Heart right ventricle (tissue), 16 donors: ENCODE measurements at places on chromosomes 3 and 15.

DNA sequence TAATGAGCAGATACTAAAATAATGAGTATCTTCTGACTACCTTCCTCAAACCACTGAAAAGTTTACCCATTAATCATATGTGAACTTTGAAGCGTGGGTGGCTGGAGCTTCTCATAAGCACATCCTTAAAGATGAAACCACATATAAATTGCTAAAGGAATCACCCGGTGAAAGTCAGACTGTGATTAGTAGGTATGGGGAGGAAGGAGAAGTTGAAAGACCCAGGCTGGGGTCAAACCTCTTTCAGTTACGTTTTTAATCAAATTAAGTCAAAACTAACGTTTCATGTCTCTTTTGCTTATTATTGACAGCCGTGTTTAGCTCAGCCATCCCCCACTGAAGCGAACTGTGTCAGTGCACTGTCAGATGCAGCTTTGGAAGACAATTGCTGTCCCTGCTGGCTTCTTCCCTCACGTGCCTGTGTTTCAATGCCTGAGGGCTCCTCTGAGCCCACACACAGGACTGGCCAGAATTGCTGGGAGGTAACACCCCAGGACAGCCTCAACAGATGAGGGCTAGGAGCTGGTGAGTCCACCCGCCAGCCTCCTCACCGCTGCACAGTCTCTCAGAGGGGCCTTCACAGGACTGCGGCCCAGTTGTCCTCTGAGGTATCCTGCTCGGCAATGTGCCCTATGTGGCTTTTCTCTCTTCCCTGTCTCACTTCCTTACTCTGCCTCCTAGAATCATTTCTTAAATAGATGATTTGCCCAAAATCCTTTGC, 29.3 kb upstream of the SH3BP5 start:
- DNase-seq: no peak
- peaks cover 18% of the 10 kb centered on the region for H3K4me1 ChIP-seq
- H3K27ac ChIP-seq: no peak overlapping the region
- no peaks in the 10 kb centered on the region for H3K36me3 ChIP-seq
- H3K4me3 ChIP-seq: no peak overlapping the region
- H3K27me3 ChIP-seq: no peaks in the 10 kb centered on the region

- H3K27me3 ChIP-seq: no peaks in the 10 kb centered on the region
- peaks cover 20% of the 10 kb centered on the region for H3K4me1 ChIP-seq
- H3K27ac ChIP-seq: no peak overlapping the region
- H3K36me3 ChIP-seq: no peaks in the 10 kb centered on the region
Observed at GRCh38 chr3:43166406-43166805, 60.5 kb upstream of the POMGNT2 start.

- no peaks in the 10 kb centered on the region for H3K36me3 ChIP-seq
- no peak overlapping the region for H3K27ac ChIP-seq
- no peaks in the 10 kb centered on the region for H3K27me3 ChIP-seq
- no peak for DNase-seq
Observed at GRCh38 chr3:54731732-54732445, 196.0 kb downstream of the LRTM1 start.

GRCh38 chr15:67836477-67836876, 3.4 kb downstream of the RNU6-1 start:
- peak overlapping the region; percentile 52 for H3K4me3 ChIP-seq
- peaks cover 49% of the 10 kb centered on the region for H3K27me3 ChIP-seq
- peaks cover 21% of the 10 kb centered on the region for H3K4me1 ChIP-seq
- H3K36me3 ChIP-seq: no peaks in the 10 kb centered on the region

- H3K27ac ChIP-seq: no peak overlapping the region
- no peaks in the 10 kb centered on the region for H3K27me3 ChIP-seq
- H3K4me1 ChIP-seq: no peaks in the 10 kb centered on the region
- H3K4me3 ChIP-seq: no peak overlapping the region
- DNase-seq: no peak
- no peaks in the 10 kb centered on the region for H3K36me3 ChIP-seq
Observed at GRCh38 chr3:60215946-60216345, 1035.3 kb downstream of the FHIT start.

DNA sequence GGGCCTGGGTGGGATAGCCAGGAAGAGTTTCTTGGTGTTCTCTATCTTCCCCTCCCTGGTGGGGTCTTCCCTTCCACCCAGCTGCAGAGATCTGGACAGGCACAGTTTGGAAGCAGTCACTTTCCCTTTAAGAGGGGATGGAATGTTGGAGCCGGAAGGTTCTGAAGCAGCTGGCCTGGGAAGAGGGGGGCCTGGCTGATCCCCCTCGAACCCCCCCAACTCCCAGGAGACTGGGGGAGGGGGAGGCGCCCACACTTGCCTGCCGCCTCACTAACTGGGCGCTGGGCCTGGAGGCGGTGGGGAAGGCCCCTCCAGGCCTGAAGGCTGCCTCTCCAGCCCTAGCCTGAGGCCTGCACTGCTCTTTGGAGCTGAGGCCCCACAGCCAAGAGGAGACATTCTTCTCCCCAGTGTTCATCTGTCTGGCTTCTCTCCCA, 1.4 kb downstream of the DVL3 start:
- H3K4me1 ChIP-seq: peaks cover 50% of the 10 kb centered on the region
- H3K27ac ChIP-seq: peak overlapping the region; percentile 96
- no peaks in the 10 kb centered on the region for H3K27me3 ChIP-seq
- DNase-seq: peak; percentile 70

DNA sequence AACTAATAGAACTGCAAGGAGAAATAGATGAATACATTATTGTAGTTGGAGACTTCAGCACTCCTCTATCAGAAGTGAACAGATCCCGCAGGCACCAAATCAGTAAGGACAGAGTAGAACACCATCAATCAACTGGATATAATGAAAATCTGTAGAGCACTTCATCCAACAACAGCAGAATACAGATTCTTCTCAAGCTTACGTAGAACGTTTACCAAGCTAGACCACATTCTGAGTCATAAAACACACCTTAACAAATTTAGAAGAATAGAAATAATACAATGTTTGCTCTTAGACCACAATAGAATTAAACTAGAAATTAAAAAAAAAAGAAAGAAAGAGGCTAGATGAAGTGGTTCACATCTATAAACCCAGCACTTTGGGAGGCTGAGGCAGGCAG, 70.7 kb upstream of the NEDD4 start:
- DNase-seq: no peak
- H3K27me3 ChIP-seq: no peaks in the 10 kb centered on the region
- H3K36me3 ChIP-seq: no peaks in the 10 kb centered on the region
- H3K4me1 ChIP-seq: no peaks in the 10 kb centered on the region

DNA sequence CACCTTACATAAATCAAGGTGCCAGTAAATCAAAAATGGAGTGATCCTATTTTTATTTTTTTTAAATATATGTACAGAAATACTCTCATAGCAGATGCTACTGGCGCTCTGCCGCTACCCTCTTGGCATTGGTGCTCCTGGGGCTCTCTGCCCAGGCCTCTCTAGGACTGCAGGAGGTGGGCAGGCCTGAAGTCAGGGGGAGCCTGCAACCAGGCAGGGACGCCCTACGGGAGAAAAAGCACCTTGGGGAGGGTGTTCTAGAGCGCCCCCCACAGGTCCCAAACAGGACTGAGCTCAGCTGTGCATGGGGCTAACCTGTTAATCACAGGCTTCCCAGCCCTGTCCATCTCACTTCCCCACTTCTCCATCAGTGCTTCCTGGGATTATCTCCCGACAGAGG, 192.5 kb downstream of the SHQ1 start:
- no peaks in the 10 kb centered on the region for H3K36me3 ChIP-seq
- H3K4me1 ChIP-seq: peaks cover 20% of the 10 kb centered on the region

- no peaks in the 10 kb centered on the region for H3K4me1 ChIP-seq
- H3K36me3 ChIP-seq: no peaks in the 10 kb centered on the region
- DNase-seq: no peak
- H3K27ac ChIP-seq: no peak overlapping the region
- no peaks in the 10 kb centered on the region for H3K27me3 ChIP-seq
Observed at GRCh38 chr3:143526011-143526545, 322.2 kb downstream of the SLC9A9 start.

GRCh38 chr15:41692049-41692448, 31.8 kb downstream of the MGA start:
- H3K4me1 ChIP-seq: no peaks in the 10 kb centered on the region
- peaks cover 11% of the 10 kb centered on the region for H3K36me3 ChIP-seq
- H3K27me3 ChIP-seq: no peaks in the 10 kb centered on the region

- H3K27me3 ChIP-seq: no peaks in the 10 kb centered on the region
- no peaks in the 10 kb centered on the region for H3K36me3 ChIP-seq
- no peak overlapping the region for H3K4me3 ChIP-seq
- peak; percentile 7 for DNase-seq
Observed at GRCh38 chr15:99504823-99505551, 60.8 kb upstream of the MEF2A start.

DNA sequence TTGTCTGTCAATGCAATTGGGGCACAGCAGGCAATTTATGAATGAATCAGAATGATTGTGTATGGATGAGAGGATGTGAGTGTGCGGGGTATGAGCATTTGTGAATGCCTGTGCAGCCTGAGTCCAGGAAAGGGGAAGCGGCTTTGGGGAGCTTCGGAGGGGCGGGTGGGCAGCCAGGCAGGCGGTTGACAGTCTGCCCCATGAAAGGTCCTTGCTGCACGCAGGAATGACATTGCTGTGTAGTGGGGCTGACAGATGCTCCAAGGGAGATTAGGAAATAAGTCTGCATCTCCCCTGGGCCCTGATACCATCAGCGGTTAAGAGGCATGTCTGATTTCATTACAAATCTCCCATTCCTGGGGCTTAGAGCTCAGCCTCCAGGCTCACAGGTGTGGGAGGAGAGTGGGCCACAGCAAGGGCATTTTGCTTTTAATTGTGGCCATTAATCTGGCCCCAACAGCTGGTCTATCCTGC, 26.4 kb upstream of the TSPAN3 start:
- no peaks in the 10 kb centered on the region for H3K4me1 ChIP-seq
- H3K27me3 ChIP-seq: no peaks in the 10 kb centered on the region
- DNase-seq: no peak
- H3K36me3 ChIP-seq: no peaks in the 10 kb centered on the region
- no peak overlapping the region for H3K4me3 ChIP-seq

DNA sequence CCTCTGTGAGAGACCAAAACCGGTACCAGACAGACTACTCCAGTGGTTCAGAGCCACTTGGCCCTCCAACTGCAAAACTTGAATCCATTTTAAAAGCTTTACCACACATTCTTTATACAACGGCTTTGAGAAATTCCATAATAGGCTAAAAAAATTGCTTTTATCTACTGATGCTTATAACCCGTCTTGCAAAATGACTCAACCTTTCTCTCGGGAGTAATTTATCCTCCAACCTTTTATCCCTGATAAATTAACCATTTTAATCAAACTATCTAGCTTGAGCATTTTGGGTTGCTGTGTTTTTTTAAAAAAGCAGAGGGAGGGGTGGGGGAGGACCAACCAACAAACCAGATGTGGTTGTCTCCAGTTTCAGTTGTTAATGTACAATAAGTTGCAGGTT, 275.7 kb upstream of the LRTM1 start:
- no peak overlapping the region for H3K27ac ChIP-seq
- H3K4me3 ChIP-seq: no peak overlapping the region

DNA sequence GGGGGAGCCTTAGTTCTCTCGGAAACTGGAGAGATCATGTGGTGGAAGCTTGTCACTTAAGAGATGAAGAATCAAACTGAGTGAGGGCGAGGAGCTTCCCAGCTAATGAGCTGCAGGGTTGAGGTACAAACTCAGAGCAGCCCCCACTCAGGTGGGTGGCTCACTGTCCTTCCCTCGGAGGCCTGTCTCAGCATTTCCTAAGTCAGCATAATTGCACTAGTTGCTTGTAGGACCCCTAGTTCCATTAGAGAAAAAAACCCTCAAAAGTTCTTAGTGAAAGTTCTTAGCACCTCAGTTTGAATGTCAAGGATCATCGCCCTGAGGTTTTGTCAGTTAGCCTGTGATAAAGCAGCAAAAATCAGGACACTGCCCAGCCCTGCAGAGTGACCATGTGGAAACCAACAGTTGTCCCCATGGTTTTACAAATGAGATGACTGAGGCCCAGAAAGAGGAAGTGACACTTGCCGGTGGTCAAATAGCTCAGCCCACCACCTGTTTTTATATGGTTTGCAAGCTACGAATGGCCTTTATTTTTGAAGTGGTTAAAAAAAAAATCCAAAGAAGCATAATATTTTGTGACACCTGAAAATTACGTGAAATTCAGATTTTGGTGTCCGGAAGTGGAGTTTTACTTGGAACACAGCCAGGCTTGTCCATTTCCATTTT, 11.9 kb downstream of the SMAD6 start:
- no peak for DNase-seq
- H3K27ac ChIP-seq: no peak overlapping the region
- peaks cover 37% of the 10 kb centered on the region for H3K4me1 ChIP-seq
- H3K4me3 ChIP-seq: no peak overlapping the region

- H3K4me1 ChIP-seq: peaks cover 66% of the 10 kb centered on the region
- no peak for DNase-seq
- H3K27ac ChIP-seq: no peak overlapping the region
- H3K36me3 ChIP-seq: peaks cover 64% of the 10 kb centered on the region
- H3K27me3 ChIP-seq: no peaks in the 10 kb centered on the region
Observed at GRCh38 chr15:90268415-90268814, 2.9 kb downstream of the NGRN start.

GRCh38 chr3:13642597-13642996, 93.7 kb downstream of the FBLN2 start:
- H3K27ac ChIP-seq: no peak overlapping the region
- H3K4me1 ChIP-seq: no peaks in the 10 kb centered on the region
- H3K4me3 ChIP-seq: no peak overlapping the region
- H3K27me3 ChIP-seq: peaks cover 7% of the 10 kb centered on the region

DNA sequence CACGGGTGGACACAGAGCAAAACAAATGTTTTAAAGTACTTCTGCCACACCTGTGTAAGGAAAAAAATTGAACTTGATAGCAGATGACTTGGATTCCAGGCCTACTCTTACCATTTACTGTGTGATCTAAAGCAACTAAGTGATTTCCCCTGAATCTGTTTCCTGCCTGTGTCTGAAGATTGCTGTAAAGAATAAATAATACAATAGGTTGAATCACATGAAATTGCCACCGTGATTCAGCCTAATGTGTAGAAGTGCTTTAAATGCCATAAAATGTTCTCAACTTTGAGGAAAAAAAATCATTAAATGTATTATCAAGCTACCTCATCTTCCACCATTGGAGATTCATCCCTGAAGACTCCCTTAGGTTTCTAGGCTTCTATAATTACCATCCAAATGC, 27.6 kb upstream of the NUDT16 start:
- H3K4me1 ChIP-seq: peaks cover 12% of the 10 kb centered on the region
- no peak overlapping the region for H3K4me3 ChIP-seq
- peak overlapping the region; percentile 61 for H3K27ac ChIP-seq
- no peaks in the 10 kb centered on the region for H3K36me3 ChIP-seq

DNA sequence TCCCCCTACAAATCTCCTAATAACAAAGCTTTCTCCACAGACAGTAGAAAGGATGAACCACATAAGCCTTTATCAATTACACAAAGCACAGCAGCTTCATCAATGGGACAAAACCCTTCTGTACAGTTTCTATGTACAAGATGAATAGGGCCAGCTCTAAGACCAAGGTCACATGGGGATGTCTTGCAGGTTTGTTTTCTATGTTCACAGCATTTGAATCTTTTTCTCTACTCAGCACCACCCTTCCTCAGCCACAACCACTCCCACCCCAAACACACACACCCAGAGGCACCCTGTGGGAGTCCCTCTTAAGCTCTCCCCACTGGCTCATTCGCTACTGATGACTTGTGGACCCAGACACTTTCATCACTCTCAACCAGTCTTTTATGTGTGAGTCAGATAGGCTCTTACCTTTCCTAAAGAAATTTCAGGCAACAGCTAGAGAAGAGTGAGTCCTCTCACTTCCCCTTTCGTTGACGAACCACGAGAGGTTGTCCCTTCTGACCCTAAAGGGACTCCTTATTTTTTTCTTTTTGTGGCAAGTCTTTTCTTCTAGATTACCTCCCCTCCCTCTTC, 57.9 kb downstream of the ARHGAP31 start:
- no peak overlapping the region for H3K27ac ChIP-seq
- no peaks in the 10 kb centered on the region for H3K36me3 ChIP-seq
- DNase-seq: no peak
- H3K4me1 ChIP-seq: peaks cover 79% of the 10 kb centered on the region
- H3K4me3 ChIP-seq: no peak overlapping the region
